ENCODE measurements at places on chromosomes 4 and X.

- no peak for DNase-seq
Measured at GRCh38 chr4:182136201-182136600, 107.0 kb upstream of the TENM3 start.

DNA sequence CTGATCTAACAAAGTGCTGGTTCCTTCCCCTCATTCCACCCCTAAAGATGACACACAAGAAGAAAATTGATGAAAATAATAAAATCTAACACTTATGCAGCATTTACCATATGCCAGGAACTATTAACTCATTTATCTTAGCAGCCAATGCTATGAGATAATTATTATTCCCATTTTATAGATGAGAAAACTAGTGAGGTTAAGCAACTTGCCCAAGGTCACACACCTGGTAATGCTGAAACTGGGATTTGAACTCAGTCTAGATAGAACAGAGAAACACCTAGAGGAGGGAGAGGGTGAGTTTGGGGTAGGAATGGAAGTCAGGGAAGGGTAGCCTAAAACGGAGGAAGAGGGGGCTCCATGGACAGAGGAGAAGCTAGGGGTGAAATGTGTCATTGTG, 18.6 kb downstream of the RBMX start:
- no peak for DNase-seq

DNA sequence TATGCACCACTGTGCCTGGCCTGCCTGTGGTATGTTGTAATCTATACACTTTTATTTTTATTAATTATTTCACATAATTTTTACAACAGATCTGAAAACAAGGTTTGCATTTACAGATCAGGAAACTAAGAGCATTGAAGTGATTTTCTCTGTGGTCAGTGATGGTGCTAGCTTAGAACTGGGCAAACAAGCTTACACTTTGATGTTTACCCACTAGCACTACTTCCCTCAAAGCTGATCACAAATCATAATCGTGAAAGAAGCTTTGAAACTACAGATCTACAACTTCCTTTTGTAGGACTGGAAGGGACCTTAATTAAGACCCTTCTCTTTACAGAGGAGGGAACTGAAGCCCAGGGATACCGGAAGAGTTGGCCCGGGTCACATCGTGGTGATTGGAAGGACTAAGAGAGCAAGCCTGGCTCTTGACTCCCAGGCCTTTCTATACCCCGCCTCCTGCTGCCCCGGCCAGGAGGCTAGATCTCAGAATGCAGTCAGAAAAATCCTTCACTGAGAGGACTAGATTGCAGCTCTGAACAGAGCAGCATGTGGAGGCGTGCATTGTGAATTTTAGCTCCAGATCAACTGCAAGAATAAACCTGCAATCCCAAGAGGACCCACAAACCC, 93.7 kb upstream of the ZNF827 start:
- DNase-seq: no peak

- peak; percentile 35 for DNase-seq
Measured at GRCh38 chr4:53908661-53909078, 155.7 kb downstream of the CHIC2 start.

DNA sequence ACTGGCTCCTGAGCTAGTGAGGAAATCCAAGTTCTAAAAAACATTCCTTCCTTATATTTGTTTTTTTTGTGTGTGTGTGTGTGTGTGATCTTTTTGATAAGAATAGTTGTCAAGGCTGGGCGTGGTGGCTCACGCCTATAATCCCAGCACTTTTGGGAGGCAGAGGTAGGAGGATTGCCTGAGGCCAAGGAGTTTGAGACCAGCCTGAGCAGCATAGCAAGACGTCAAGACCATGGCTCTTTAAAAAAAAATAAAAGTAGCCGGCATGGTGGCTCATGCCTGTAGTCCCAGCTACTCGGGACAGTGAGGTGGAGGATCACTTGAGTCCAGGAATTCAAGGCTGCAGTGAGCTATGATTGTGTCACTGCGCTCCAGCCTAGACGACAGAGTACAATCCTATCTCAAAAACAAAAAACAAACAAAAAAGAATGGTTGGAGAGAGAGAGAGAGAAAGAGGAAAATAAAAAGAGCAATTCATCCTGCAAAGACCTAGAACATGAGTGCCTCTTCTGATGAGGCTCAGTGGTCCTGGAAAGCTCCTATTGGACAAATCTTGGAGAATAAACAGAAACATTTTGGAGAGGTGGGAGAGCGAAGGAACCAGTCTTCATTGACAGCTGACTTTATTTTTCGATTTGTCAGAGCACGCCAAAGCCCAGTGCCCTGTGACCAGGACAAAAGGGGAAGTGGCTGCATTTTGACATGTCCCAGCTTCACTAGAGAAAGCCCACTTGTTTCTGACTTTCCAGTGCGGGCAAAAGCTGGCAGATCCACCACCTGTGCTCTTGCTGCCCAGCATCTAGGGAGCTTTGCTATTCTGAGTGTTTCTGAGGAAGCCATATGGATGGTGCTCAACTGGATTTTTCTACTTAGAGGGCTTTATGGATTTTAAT, 244.7 kb downstream of the PALLD start:
- no peak for DNase-seq

DNA sequence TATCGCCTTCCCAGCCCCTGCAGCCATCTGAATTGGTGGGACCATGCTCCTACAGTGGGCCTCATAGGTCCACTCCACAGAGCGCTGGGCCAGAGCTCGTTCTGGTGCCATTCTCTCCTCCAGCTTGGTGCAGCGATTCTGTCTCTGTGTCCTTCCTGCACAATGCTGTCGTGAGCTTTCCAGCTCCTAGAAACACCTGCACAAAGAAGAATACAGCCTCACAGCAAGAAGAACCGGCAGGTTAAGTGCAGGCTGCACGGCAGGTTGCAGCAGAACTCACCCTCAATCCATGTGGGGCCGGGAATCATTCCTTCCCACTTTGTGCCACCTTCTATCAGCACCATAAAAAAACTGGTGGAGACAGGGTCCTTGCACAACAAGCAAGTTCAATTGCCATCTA, 101.2 kb upstream of the ENPP6 start:
- DNase-seq: no peak

- no peak for DNase-seq
Measured at GRCh38 chrX:134457708-134458107, 2.3 kb upstream of the HPRT1 start.

GRCh38 chr4:90078440-90078839, 48.8 kb upstream of the CCSER1 start:
- no peak for DNase-seq

- DNase-seq: no peak
Measured at GRCh38 chr4:61950625-61951024, 750.5 kb downstream of the ADGRL3 start.

Data from GM10248 (cell line).